Activated T-helper 9 cell treated with anti-CD3 and anti-CD28 coated beads, Interleukin-2, amount 50 U/mL, for 16 hours (primary cell): ENCODE measurements at places on chromosomes 1 and 21.

DNA sequence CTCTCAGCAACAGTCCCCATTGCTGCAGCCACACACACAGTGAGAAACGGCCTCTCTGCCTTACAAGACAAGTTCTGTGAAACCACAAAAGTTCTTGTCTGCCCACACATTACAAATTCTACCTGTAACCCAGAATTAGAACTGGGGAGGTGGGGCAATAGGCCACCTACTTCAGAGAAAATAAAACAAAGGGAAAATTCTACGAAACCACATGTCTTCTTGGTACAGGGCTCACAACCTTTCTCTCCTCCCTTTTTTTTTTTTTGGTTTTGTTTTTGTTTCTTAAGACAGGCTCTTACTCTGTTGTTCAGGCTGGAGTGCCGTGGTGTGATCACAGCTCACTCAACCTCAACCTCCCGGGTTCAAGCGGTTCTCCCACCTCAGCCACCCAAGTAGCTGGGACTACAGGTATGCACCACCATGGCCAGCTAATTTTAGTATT is 30.2 kb downstream of the LPAR3 start:
- DNase-seq = peak; percentile 26

GRCh38 chr1:112445596-112445995 is 49.6 kb downstream of the CTTNBP2NL start:
- no peak for DNase-seq

GRCh38 chr1:183185941-183186490 is at the start of gene LAMC2:
LAMC2 (plus strand) TSS chr1:183186264; CDS start chr1:183186353, 89 bp downstream.
- no peak for DNase-seq

DNA sequence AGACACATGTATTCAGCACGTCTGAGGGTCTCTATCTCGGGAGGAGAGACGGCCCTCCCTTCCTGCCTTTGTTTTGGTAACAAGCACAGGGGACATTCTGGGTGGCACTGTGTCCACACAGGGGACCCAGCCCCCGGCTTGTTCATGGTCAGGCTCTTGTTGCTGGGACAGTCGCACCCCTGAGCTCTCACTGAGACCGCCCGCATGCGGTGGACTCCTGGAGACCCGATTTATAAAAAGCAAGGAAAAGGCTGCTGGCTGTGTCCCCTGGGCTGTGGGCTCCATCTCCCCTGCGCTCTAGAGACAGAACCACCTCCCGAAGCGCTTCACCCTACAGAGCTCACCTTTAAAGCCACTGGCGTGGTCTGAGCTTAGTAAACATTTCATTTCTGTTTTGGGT is 103.4 kb downstream of the WDR4 start:
- DNase-seq = no peak

DNA sequence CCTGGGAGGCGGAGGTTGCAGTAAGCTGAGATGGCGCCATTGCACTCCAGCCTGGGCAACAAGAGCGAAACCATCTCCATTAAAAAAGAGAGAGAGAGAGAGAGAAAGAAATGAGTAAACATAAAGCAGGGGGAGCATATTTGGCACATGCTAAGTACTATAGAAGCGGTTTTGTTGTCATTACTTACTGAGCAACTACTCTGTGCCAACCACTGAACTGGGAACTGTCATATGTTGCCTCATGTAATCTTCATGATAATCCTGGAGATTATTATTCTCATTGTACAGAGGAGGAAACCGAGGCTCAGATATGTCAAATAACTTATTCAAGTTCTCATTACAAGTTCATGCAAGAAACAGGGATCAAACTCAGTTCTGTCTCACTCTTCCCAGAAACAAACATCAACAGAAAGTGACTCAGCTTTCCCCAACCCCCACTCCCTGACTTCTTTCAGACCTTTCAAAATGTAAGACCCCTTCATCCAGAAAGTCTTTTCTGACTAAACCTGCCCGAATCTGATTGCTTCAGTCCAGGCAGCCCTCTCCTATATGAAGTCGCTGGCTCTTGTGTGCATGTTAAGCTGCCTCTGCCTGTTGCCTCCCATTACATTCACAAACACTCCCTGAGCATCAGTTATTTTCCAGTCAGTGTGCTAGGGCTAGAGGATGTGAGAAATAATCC is 23.5 kb downstream of the LAMB3 start:
- no peak for DNase-seq

DNA sequence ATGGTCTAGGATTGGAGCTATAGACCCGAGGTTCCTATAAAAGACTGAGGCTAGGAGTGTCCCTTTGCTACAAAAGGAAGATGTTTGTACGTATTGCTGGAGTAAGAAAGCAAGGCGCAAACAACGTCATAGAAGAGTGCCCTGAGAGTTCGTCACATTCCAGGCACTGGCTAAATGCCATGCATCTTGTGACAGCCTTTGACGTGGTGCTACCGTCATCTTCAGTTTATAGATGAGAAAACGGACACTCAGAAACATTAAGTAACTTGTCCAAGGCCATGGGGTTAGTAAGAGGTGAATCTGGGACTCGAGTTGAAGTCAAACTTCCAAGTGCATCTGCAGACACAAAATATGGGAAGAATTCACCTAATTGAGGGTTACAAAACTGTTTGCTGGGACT is 104.2 kb upstream of the SLC45A1 start:
- no peak for DNase-seq

GRCh38 chr1:209650454-209650853 is 1.8 kb downstream of the LAMB3 start:
- DNase-seq = no peak

DNA sequence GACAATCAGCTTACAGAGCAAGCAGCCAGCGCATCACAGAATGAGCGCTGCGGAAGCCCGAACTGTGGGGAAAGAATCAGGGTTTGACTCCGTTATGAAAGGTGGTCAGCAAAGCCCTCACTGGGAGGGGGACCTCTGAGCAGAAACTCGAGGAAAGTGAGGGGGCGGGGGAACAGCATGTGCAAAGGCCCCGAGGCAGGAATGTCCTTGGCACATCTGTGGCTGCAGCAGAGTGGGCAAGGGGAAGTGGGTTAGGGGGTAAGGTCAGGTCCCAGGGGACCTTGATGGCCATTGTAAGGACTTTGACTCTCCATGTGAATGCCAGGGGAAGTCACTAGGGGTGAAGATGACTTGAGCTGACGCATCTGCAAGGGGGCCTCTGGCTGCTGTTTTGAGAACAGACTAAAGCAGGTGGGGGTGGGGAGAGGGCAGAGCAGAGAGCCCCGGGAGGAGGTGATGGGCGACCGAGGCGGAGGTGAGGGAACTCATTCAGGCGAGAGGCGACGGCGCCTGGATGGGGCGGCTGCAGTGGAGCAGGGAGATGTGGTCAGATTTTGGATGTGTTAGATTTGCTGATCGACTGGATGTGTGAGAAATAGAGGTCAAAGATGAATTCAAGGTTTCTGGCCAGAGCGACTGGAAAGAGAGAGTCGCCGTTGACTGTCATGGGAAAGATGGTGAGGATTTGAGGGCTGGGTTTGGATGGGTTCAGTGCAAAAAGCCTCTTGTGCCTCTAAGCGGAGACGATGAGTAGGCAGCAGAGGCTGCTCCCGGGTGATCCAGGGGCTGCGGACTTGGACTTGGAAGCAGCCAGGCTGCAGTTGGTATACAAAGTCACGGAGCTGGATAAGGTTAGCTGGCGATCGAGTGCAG is 108.0 kb upstream of the ZBTB40 start:
- DNase-seq = no peak

DNA sequence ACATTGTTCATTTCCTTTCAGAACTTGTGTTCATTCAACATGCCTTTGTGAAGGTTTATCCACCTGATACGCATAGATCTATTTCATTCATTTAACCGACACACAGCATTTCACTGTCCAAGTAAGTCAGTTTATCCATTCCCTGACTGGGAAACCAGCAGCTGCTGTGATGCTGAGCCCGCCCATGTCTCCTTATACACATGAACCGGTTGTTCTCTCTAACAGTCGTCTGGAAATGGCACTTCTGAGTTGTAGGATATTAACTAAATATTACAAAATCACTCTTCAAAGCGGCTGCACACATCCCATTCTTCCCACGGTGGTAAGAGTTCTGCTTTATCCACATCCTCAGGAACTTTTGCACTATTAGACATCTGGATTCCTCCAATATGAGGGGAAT is 71.1 kb downstream of the NPHP4 start:
- DNase-seq = no peak

DNA sequence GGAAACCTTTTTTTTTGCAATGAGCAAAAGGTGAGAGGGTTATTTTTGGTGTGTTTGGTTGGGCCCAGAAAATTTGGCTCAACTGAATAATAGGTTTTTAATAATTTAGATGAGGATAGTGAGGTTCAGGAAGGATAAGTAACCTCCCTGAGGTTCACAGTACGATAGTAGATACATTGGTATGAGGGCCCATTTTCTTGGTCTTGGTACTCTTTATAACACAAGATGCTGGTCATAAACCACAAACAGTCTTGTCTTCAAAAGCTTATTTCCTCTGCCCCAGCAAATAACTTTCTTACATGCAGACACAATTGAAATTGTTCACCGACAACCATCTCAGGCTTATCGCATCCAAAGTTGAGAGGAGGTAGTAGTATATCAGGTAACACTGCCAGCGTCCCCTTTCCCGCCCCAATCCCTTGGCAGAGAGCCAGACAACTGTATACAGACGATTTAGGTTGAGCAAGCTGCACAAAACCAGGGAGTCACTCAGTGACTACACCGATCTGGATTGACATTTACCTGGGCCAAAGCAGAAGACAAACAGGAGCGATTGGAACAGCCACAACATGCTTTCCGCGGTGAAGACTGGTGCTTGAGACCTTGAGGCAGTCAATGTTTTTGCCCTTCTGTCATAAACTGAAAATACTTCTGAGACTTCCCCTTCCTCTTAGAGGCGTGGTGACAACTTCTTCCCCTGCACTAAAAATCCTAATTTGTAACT is at the start of gene SLAMF6:
TSS of gene SLAMF6 (minus strand) at position 634 of the 724 bp plus-strand sequence. CDS start at position 571, 63 bp downstream.
- DNase-seq = peak; percentile 8

GRCh38 chr1:25036117-25036546 is 106.1 kb upstream of the RUNX3 start:
- DNase-seq = no peak

- no peak for DNase-seq
Measured at GRCh38 chr1:193592317-193592716, 405.9 kb upstream of the B3GALT2 start.

GRCh38 chr1:218939095-218939494 is 234.6 kb upstream of the LYPLAL1 start:
- no peak for DNase-seq

GRCh38 chr1:169009666-169010065 is 96.8 kb upstream of the ATP1B1 start:
- DNase-seq = no peak

GRCh38 chr1:25804244-25804963 is 4.4 kb downstream of the SELENON start:
- DNase-seq = no peak

- no peak for DNase-seq
Measured at GRCh38 chr1:69305621-69306020, 262.1 kb upstream of the LRRC7 start.

GRCh38 chr21:43818685-43819084 is 29.3 kb downstream of the RRP1 start:
- DNase-seq = no peak

GRCh38 chr1:229124520-229125124 is 146.3 kb upstream of the RAB4A start:
- no peak for DNase-seq

DNA sequence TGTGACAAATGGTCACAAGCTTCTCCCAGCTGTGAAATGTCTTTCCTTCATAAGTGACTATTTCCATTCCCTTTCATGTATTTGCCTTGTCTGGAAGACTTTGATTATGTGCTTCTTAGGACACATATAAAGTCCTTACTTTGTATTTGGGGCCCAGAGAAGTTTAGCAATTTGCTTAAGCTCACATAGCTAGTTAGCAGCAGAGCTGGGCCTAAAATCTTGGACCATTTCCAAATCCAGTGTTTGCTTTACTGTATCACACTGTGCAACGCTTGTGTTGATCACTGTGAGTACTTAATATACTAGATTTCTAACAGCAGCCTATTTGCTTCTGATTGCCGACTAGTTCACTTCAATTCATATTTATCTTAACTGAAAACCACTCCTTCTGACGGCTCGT is 2.2 kb upstream of the KCNA3 start:
- no peak for DNase-seq

GRCh38 chr1:28648008-28648473 is 359 bp upstream of the RNU11 start:
- DNase-seq = peak; percentile 83

GRCh38 chr1:71232166-71232763 is 151.4 kb upstream of the ZRANB2 start:
- DNase-seq = no peak

- DNase-seq = no peak
Measured at GRCh38 chr1:117001254-117001927, at the start of gene CD101. CD101 (plus strand) TSS chr1:117001760; CDS start chr1:117001818, 58 bp downstream.

DNA sequence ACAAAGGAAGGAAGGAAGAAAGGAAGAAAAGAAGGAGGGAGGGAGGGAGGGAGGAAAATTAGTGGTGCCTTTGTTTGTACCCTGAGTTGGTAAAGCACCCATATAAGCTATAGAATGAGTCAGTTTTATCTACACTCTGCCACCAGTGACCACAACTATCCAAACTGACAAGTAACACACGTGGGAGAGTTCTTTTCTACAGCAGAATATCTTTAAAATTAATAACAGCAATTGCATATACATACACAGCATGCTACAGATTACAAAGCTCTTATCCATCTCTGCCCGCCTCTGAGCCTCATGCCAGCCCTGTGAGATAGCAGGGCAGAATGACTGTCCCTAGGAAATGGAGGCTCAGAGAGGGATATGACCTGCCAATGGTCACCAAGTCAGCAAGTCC is 20.3 kb downstream of the CDCP2 start:
- no peak for DNase-seq

DNA sequence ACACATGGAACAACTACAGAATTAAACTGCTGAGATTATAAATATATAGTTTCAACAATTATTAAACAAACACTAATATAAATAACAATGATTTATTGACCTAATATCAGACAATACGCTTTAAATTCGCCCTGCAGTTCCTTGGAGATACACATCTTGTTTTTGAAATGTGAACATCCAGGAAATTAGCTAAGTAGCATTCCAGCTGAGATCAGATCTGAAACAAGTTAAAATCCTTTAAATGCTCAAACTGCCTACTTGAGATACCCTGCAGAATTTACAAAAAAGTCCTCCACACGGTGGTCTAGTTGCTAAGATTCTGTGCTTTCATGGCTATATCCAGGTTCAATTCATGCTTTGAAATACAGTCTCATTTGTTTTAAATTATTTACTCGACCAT is 101.4 kb upstream of the OLFM3 start:
- DNase-seq = no peak

GRCh38 chr1:227915564-227916553 is 31.9 kb downstream of the WNT9A start:
- DNase-seq = no peak

DNA sequence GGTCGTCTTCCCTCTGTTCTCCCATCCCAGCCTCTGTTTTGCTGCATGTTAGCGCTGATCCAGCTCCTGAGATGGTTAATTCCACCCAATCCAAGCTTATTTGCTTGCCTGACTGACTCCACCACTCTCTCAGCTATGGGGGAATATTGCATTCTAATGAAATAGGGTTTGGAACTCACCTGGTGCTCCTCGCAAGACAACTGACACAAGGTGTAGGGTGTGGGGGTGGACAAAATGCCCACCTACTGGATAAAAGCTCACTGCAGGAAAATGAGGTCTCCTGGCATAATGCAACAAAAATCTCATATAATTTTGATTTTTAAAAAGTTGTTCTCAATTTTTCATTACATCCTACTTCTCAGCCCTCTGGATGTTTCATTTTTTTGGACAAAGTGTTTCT is 259.0 kb downstream of the ZNF648 start:
- no peak for DNase-seq

GRCh38 chr1:25526753-25527152 is 16.7 kb upstream of the LDLRAP1 start:
- no peak for DNase-seq
